ENCODE measurements at places on chromosomes 1 and 21. TPM values are rescaled to one million over a fixed set of nuclear protein-coding genes. Genes with fewer than 3 reads are reported as not detected.

- DNase-seq: no peak
Observed at GRCh38 chr1:2412773-2413494, 570 bp upstream of the PEX10 start.

DNA sequence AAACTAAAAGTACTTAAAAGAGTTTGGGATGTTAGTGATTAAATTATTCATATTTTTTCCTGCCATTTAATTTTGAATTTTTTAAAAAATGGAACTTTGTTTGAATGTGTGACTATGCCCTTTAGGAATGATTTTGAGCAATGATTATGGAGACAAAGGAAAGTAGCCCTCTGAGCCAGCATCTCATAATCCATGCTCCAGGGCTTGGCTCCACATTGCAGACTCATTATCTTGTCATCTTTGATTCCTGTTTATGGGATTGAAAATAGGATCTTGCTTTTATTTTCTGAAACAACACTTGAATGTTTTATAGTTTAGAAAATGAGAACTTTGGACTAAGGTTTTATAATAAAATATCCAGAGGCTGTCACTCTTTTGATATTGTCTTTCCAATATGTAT lies 14.5 kb downstream of the AXDND1 start:
- DNase-seq: no peak

DNA sequence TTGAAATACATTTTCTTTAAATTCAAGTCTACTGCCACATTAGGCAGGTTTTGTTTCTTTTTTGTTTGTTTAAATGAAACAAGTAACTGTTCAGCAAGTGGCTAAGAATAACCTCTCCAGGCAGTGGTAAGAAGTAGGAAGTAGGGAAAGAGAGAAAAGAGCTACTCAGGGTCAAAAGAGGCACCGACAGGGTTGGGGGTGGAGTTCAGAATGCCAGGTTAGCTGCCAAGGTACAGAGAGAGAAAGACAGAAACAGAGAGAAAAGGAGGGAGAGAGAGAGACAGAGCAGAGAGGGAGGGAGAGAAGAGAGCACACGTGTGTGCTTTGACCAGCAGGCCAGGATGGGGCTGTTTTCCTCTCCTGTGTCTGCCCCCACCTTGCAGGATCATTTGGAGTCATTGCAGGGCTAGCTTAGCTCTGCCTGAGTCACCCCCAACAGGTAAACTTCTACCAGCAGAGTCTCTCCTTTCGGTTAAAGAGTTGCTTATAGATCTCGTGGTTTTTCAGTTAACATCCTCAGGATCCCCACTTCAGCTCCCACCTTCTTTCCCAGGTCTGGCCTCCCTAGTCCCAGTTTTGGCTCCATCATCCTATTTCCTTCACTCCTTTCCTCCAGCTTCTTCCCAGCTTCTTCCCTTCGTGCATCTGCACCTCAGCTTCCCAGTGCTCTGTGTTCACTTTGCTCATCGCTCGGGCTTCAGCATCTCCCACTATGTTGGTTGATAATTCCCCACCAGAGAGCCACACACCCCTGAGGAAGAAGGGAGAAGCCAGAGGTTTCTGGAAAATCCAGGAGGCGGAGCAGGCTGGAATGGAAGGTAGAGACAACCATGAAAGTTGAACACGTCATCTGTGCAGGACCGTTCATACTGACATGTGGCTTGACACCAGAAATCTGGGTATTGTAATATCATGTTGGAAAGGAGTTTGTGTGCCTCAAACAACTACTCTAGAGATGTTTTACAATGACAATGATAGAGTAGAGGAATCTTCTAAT lies 21.8 kb upstream of the RAB4A start:
- DNase-seq: no peak

DNA sequence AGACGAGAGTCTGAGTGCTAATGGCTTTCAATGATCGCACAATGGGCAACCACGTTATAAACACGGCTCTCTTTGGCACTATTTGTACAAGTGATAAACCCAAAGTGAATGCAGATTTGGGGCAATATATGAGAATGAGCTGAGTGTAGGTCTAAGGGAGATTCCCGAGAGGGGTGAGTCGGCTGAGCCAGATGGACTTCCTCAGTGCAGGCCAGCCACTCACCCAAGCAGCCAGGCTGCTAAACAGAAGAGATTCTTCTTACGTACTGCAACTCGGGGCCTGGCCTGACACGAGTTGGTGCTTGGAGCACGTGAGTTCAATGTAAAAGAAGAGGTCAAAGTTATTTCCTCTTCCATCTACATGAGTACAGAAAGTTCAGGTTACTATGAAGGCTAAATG lies 6.2 kb upstream of the MIXL1 start:
- DNase-seq: no peak

The CDC73 gene
- polyA plus RNA-seq: 42.1 TPM

All from keratinocyte (primary cell).